Activated T-helper 2 cell treated with anti-CD3 and anti-CD28 coated beads, Interferon-gamma antibody, Interleukin-2, Interleukin-4, amounts not matched to agents 10 μg/mL and 5 μg/mL and 100 μg/mL, durations not matched to agents 14 hours and 24 hours and 36 hours (primary cell): ENCODE measurements at places on chromosomes 6 and 20. TPM values are rescaled to one million over a fixed set of nuclear protein-coding genes. Genes with fewer than 3 reads are reported as not detected.

CDH4 gene
- not detected in 2 replicates for total RNA-seq

SLC26A8 gene
- total RNA-seq: not detected in 2 replicates

CTAGE9 gene
- not detected in 2 replicates for total RNA-seq

GRCh38 chr6:1535295-1535694 lies 74.4 kb upstream of the FOXC1 start:
- peak; percentile 26 for DNase-seq

DNA sequence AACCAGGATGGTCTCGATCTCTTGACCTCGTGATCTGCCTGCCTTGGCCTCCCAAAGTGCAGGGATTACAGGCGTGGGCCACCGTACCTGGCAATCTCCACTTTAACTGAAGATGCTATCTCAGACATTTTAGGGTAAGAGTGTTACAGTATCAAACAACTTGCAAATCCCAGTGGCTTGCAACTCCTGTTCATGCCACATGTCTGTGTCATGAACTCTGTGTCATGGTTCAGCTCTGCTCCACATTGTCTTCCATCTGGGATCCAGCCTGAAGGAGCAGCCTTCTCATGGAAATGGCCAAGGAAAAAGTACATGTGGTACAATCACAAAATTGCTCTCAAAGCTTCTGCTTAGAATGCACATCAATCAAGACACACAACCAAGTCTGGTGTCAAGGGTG lies 114.9 kb downstream of the MAP3K5 start:
- no peak for DNase-seq

GRCh38 chr6:105909106-105909505 lies 177.0 kb upstream of the PRDM1 start:
- DNase-seq: no peak

- DNase-seq: no peak
These were observed 568 bp downstream of the PREP start for GRCh38 chr6:105402090-105402938.

GRCh38 chr6:116412270-116412669 lies 41.5 kb downstream of the DSE start:
- DNase-seq: no peak

DNA sequence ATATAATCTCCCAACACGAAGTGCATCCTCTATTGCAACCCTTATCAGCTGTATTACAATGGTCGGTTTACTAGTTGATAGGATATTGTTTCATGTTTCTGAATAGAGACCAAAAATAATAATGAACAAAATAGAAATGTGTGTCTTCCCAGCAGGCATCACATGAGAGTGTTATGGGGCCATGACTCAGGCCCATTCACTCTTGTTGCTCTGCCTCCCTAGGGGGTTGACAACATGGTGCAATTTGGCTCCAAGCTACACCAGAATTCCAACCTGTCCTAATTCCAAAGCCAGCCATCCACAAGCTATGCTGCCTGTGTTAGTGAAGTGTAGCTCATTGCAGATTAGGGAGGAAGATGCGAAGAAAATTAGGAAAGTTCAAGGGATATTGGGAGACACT lies 13.1 kb upstream of the SAYSD1 start:
- DNase-seq: no peak

DNA sequence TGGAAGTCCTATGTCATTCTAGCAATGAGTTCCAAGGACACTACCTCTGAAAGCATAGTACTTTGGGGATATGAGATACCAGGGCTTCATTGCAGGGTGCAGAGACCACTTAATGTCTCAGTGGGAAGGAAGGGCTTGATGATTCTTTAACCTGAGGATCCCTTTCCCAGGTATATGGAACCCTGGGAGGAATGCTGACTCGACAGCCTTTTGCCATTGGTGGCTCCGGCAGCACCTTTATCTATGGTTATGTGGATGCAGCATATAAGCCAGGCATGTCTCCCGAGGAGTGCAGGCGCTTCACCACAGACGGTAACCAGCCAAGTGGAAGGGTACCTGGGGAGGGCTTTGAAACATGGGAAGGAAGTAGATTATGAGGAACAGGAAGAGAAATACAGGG lies 4.2 kb downstream of the PSMB9 start:
- DNase-seq: no peak
